Keratinocyte (primary cell): ENCODE measurements at places on chromosomes 12 and 14. TPM values are rescaled to one million over a fixed set of nuclear protein-coding genes. Genes with fewer than 3 reads are reported as not detected.

The ERG28 gene
- polyA plus RNA-seq: 48.1 to 63.1 TPM (median 59.8 TPM) in 3 replicates

The TSHR gene
- 0.03 TPM in 1 of 3 replicates, not detected in the others for polyA plus RNA-seq

The CLEC1B gene
- polyA plus RNA-seq: not detected in 3 replicates

The KRT79 gene
- polyA plus RNA-seq: 0.09 to 0.22 TPM (median 0.12 TPM) in 3 replicates

The B4GALNT1 gene
- 0.08 to 0.37 TPM (median 0.08 TPM) in 3 replicates for polyA plus RNA-seq

The ZNF140 gene
- polyA plus RNA-seq: 13.5 to 15.9 TPM (median 13.8 TPM) in 3 replicates

The TAS2R10 gene
- polyA plus RNA-seq: 0.10 to 0.22 TPM in 2 of 3 replicates, not detected in the other

The PAH gene
- not detected in 3 replicates for polyA plus RNA-seq

DNA sequence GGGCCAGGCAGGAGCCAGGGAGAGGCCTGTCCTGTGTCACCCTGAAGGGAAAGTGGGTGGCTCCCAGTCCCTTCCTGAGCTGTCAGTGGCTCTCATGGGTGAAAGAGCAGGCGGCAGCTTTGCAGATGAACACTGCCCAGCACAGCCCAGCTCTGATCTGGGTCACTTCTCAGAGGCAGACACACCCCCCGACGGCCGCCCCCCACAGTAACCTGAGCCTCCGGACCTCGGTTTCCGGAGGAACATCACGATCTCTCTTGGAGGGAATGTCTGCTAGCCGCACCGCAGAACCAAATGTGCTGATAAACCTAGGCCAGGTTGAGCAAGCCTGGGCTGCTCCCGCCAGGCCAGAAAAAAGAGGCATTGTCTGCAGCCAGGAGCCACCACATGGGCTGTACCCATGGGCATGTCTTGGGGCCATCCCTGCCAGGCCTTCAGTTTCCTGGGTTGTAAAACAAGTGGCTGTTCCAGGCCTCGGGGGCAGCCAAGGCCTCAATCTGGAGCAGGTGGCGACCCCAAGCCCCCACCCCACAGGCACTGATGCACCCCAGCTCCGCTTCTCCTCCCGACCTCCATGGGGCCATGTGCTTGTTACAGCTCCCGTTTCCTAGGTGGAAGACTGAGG, 57.6 kb downstream of the NCOR2 start:
- H3K4me1 ChIP-seq: peaks cover 66% of the 10 kb centered on the region
- H3K27me3 ChIP-seq: no peaks in the 10 kb centered on the region
- H3K27ac ChIP-seq: peak overlapping the region; percentile 23
- H3K4me3 ChIP-seq: no peak overlapping the region

GRCh38 chr14:58807191-58807590, 169.4 kb downstream of the DACT1 start:
- H3K27me3 ChIP-seq: no peaks in the 10 kb centered on the region
- DNase-seq: no peak
- no peaks in the 10 kb centered on the region for H3K36me3 ChIP-seq
- H3K4me3 ChIP-seq: no peak overlapping the region

GRCh38 chr12:15209782-15210181, 11.4 kb downstream of the RERG start:
- no peak for DNase-seq
- H3K27me3 ChIP-seq: no peaks in the 10 kb centered on the region
- no peak overlapping the region for H3K27ac ChIP-seq

DNA sequence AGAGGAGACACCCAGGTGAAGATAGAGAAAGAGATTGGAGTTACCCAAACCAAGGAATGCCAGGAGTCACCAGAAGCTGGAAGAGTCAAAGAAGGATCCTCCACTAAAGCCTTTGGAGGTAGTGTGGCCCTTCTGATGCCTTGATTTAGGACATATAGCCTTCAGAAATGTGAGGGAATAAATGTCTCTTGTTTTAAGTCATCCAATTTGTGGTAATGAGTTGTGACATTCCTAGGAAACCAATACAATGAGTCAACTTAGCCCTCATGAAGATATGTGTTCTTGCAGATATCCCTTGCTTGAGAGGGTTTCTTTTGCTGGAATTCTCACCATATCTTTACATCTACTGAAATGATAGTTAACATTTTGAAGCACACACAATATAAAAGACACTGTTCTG, 58.8 kb downstream of the CCER1 start:
- H3K36me3 ChIP-seq: no peaks in the 10 kb centered on the region
- H3K4me1 ChIP-seq: peaks cover 26% of the 10 kb centered on the region
- H3K4me3 ChIP-seq: no peak overlapping the region
- H3K27ac ChIP-seq: no peak overlapping the region
- H3K27me3 ChIP-seq: no peaks in the 10 kb centered on the region

DNA sequence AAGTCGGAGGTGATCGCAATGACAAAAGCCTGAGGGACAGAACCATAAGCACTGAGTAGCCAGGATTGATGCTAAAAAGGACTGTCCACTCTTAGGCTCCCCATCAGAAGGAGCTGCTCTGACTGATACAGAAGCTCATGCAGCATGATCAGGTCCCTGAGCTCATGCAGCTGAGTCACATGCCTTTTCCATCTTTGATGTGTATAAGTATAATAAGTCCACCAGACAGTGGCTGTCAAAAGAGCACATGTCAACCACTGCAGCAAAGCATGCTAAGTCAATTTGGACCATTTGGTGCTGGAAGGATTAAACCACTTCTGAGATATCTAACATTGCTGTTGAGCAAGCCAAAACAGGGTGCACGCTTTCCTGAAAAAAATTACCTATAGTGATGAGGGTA, 144.1 kb downstream of the NTF3 start:
- no peak for DNase-seq
- H3K27ac ChIP-seq: no peak overlapping the region
- no peak overlapping the region for H3K4me3 ChIP-seq

DNA sequence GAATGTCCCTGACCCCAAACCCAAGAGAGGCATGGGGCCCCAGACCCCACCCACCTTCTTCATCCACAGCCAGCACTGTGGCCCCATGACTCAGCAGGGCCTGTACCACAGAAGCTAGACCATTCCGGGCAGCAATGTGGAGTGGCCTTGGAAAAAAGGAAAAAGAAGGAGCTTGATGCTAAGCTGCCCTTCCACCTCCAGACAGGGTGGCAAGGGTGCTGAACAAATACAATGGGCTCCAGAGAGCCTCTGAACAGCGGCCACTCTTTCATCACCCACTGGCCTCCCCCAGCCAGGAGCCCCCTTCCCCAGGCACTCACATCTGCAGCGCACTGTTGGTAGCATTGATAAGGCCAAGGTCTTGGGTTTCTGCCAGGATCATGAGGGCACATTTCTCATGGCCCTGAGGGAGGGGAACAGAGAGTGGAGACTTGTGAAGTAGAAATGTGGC, 13.9 kb downstream of the SLC39A5 start:
- no peak for DNase-seq
- no peak overlapping the region for H3K27ac ChIP-seq
- H3K36me3 ChIP-seq: peaks cover 45% of the 10 kb centered on the region
- no peak overlapping the region for H3K4me3 ChIP-seq
- no peaks in the 10 kb centered on the region for H3K27me3 ChIP-seq

DNA sequence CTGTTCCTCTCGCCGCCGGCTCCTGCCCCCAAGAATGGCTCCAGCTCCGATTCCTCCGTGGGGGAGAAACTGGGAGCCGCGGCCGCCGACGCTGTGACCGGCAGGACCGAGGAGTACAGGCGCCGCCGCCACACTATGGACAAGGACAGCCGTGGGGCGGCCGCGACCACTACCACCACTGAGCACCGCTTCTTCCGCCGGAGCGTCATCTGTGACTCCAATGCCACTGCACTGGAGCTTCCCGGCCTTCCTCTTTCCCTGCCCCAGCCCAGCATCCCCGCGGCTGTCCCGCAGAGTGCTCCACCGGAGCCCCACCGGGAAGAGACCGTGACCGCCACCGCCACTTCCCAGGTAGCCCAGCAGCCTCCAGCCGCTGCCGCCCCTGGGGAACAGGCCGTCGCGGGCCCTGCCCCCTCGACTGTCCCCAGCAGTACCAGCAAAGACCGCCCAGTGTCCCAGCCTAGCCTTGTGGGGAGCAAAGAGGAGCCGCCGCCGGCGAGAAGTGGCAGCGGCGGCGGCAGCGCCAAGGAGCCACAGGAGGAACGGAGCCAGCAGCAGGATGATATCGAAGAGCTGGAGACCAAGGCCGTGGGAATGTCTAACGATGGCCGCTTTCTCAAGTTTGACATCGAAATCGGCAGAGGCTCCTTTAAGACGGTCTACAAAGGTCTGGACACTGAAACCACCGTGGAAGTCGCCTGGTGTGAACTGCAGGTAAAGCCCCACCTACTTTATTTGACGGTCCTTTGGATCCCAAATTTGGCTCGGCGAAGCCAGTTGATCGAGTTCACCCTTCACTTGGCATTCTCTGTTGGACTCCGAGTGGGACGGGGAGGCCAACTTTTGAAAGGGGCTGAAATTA, 1.5 kb downstream of the WNK1 start:
- peak overlapping the region; percentile 56 for H3K27ac ChIP-seq
- no peaks in the 10 kb centered on the region for H3K27me3 ChIP-seq
- no peaks in the 10 kb centered on the region for H3K36me3 ChIP-seq
- no peak for DNase-seq
- H3K4me1 ChIP-seq: peaks cover 35% of the 10 kb centered on the region

- no peak for DNase-seq
- H3K4me3 ChIP-seq: no peak overlapping the region
- H3K36me3 ChIP-seq: no peaks in the 10 kb centered on the region
- H3K4me1 ChIP-seq: no peaks in the 10 kb centered on the region
- no peak overlapping the region for H3K27ac ChIP-seq
These were observed 164.3 kb downstream of the GRIP1 start for GRCh38 chr12:66514581-66514980.

DNA sequence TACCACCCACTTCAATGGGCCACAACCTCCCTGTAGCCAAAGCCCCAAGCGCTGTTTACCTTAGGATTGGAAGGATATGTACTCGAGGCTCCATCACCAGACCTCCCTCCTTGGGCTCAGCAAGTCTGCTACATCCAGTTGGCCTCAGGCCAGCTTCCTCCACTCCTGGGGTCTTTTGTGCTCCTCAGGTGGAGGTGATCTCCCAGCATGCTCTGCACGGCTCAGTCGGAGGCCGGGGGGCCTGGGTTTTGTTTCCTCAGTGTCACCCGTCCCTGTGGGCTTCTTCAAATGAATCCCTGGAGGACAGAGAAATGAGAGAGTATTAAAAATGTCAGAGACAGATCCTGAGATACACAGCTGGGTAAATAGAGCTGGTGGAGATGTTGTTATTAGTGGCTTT, 723.1 kb upstream of the TBX3 start:
- no peaks in the 10 kb centered on the region for H3K36me3 ChIP-seq
- peaks cover 16% of the 10 kb centered on the region for H3K4me1 ChIP-seq
- H3K27me3 ChIP-seq: no peaks in the 10 kb centered on the region
- DNase-seq: no peak
- no peak overlapping the region for H3K4me3 ChIP-seq
- no peak overlapping the region for H3K27ac ChIP-seq

- H3K27me3 ChIP-seq: no peaks in the 10 kb centered on the region
- H3K36me3 ChIP-seq: no peaks in the 10 kb centered on the region
- no peak overlapping the region for H3K27ac ChIP-seq
- peaks cover 27% of the 10 kb centered on the region for H3K4me1 ChIP-seq
- H3K4me3 ChIP-seq: no peak overlapping the region
These were observed 94.8 kb downstream of the NINJ2 start for GRCh38 chr12:568486-568885.

DNA sequence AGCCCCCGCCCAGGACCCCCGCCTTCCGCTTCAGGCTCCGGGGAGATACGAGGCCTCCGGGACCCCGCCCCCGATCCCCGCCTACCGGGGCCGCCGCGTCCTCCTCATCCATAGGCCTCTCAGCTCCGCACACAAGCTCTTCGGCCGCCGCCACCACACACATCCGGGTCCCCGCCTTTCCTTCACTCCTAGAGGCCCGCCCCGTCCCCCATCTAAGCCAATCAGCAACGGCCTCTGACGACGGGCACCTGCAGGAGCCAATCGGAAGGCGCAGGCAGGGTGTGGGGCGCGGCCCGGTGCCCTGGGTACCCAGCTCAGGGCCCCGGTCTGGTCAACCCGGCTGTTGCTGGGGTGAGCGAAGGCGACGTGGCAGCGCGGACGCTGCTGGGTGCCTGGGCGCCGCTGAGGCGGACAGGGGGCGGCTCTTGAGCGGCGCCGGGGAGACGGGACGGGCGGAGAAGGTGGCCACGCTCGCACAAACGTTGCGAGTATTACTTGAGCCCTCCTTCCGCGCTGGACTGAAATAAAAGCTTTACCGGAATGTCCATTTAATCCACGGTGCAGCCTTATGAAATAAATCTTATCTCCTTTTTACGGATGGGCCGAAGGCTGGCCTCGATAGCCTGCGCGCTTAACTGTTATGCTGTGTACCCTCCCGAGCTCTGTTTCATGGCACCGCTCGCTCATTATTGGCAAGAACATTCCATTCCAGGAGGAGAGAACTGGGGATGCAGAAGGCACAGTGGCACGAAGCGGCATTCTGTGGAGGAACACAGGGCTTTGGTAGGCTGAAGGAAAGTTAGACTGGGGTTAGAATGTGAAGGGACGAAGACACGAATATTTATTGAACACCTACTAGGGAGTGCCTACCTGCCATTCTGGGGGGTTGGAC, at the start of gene SPRYD3:
Gene SPRYD3 (minus strand): TSS at position 165 of the 892 bp plus-strand sequence. CDS start 57 bp downstream, at position 108.
- peak; percentile 81 for DNase-seq
- H3K4me1 ChIP-seq: peaks cover 23% of the 10 kb centered on the region
- H3K27ac ChIP-seq: peak within 1 kb of the TSS; percentile 61
- H3K36me3 ChIP-seq: peaks cover 14% of the 10 kb centered on the region
- H3K27me3 ChIP-seq: no peaks in the 10 kb centered on the region

GRCh38 chr12:66242311-66242710, 53.3 kb downstream of the IRAK3 start:
- no peak for DNase-seq
- H3K27me3 ChIP-seq: no peaks in the 10 kb centered on the region
- no peak overlapping the region for H3K4me3 ChIP-seq
- H3K36me3 ChIP-seq: no peaks in the 10 kb centered on the region
- H3K27ac ChIP-seq: no peak overlapping the region

- no peaks in the 10 kb centered on the region for H3K4me1 ChIP-seq
- no peaks in the 10 kb centered on the region for H3K36me3 ChIP-seq
- no peak overlapping the region for H3K27ac ChIP-seq
- H3K4me3 ChIP-seq: no peak overlapping the region
- H3K27me3 ChIP-seq: no peaks in the 10 kb centered on the region
- DNase-seq: no peak
These were observed 478.9 kb downstream of the BCAT1 start for GRCh38 chr12:24470050-24470449.

- H3K27ac ChIP-seq: no peak overlapping the region
- H3K4me1 ChIP-seq: peaks cover 5% of the 10 kb centered on the region
- no peak for DNase-seq
- H3K36me3 ChIP-seq: no peaks in the 10 kb centered on the region
These were observed 299.1 kb downstream of the NUAK1 start for GRCh38 chr12:105839629-105840127.

GRCh38 chr12:123118497-123118896, 32.4 kb downstream of the PITPNM2 start:
- H3K27me3 ChIP-seq: no peaks in the 10 kb centered on the region
- DNase-seq: no peak
- no peak overlapping the region for H3K27ac ChIP-seq
- H3K36me3 ChIP-seq: no peaks in the 10 kb centered on the region
- H3K4me3 ChIP-seq: no peak overlapping the region
